ENCODE measurements at places on chromosomes 13 and 19.

DNA sequence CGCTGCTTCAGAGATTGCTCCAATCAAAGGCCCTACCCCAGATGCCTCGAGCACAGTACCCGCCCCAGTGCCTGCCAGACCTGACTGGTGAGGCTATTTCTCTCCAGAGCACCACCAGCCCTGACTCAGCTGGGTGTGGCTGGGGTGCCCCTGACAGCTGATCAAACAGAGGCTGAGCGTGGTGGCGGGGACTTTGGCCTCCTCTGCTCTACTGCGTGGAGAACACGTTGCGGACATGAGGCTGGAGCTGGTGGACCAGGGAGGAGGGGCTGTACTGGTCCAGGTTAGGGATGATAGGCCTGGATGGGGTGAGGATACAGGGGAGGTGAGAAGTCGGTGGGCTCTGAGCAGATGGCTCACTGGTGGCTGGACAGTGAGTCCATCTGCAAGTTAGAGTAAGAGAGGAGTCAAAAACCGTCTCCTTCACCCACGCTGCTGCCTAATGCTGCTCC lies 3.5 kb upstream of the DOCK6 start:
- DNase-seq: no peak

GRCh38 chr19:5191091-5191490 lies 149.5 kb downstream of the PTPRS start:
- DNase-seq: no peak

DNA sequence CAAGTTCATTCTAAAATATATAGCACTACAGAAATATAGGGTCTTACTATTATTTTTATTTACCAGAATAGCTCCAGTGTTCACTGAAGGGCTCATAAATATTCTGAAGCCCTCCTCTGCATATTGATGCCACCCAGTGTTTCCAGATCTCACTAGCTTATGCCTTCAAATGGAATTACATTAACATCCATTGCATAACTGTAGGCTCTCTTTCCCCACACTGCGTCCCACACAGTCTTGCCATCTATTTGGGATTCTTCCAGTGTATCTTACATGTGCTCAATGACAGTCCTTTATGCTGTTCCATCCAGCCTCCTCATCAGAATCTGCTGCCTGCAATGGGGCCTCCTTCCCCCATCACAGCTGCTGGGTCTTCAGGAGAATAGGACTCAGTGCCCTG lies 137.2 kb downstream of the CYSLTR2 start:
- no peak for DNase-seq

GRCh38 chr19:294341-294945 lies 3.2 kb upstream of the PLPP2 start:
- DNase-seq: peak; percentile 16

- no peak for DNase-seq
Measured at GRCh38 chr13:49412749-49413148, 31.1 kb downstream of the CAB39L start.

GRCh38 chr13:80141123-80141849 lies 199.6 kb downstream of the SPRY2 start:
- DNase-seq: peak; percentile 58

DNA sequence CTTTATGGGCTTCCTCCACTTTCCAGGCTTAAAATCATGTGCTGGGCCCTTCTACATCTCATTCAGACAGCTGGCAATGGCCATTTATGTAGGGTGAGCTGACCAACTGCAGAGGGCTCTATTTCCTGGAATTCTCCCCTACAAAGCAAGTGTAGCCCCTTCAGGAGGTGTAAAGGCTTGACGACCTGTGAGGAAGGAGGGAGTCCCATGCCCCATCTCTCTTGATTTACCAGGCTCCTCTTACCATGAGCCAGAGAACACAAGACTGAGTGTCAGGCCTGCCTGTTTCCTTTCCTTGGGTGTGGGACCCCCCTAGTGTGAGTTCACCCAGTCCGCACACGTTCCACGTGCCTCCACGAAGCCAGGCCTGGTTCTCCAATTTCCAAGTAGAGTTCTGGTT lies 16.6 kb downstream of the ZNF536 start:
- no peak for DNase-seq

- peak; percentile 98 for DNase-seq
Measured at GRCh38 chr19:46413262-46414031, at the start of gene CCDC8. CCDC8 (minus strand) TSS chr19:46413564; CDS start chr19:46412810, 754 bp downstream.

GRCh38 chr13:31209172-31209840 lies 9.5 kb downstream of the B3GLCT start:
- DNase-seq: peak; percentile 85

DNA sequence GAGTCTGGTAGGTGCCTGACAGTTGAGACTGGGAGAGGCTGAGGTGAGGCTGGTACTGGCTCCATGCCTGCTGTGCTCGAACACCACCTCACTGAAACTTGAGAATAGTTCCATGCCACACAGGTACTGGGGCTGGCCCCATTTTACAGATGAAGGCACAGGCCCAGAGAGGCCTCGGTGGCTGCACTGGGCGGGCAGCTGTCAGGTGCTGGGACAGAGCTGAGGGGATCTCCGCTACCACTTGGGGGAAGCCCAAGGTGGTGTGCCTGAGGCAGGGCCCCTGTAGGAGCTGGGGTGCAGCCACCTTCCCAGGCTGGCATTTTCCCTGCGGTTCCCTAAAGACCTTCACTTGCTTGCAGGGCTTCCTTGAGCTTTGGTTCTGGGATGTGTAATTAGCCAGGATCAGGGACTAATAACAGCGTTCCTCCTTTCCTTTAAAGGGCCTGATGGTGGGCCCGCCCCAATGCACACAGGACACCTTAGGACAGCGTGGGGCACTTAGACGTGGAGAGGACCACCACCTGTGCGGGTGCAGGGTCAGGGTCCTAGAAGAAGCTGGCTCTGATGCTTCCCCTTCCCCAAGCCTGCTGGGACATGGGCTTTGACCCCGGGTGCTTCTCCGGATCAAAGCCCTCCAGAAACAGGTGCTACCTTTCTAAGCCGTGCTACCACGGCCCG lies 23.6 kb downstream of the CAPN12 start:
- DNase-seq: no peak

GRCh38 chr13:99363949-99364348 lies 56.8 kb upstream of the GPR183 start:
- no peak for DNase-seq

- no peak for DNase-seq
Measured at GRCh38 chr13:114042066-114042815, 68.4 kb upstream of the C13orf46 start.

GRCh38 chr13:103078158-103078557 lies 11.9 kb upstream of the SLC10A2 start:
- DNase-seq: no peak

- DNase-seq: no peak
Measured at GRCh38 chr13:48006396-48006795, 5.3 kb upstream of the SUCLA2 start.

GRCh38 chr19:12865746-12866415 lies 15.4 kb downstream of the DNASE2 start:
- DNase-seq: no peak

DNA sequence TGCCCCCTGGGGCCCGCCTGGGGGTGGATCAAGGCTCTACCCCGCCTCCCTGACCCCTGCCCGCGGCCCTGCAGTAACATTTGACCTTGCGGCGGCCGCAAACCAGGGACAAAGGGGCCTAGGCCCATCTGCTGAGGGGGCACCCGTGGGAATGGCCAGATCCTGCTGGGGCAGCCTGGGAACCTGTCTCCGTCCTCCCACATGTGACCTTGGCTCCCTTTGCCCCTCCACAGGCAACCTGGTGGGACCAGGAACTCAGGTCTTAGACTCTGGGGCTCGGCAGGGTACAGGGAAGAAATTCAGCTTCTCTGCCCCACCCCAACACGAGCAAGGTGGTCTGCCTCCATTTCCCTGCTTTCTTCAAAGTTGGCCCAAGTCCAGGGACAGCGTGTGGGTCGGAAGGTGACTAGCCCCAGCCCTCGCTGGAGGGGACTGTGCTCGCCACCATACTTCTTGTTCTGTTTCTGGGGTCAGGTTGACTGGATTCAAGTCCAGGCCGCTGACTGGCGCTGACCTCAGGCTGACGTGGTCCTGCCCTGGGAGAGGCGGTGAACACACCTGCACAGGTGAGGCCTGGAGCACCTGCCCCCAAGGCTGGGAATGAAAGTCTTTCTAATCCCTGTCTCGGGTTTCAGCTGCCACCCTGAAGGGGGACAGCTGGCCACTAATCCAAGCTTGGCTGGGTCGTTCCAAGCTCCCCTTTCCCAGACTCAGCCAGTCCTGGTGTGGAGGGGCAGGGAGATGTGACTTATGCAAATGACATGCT lies 2.5 kb upstream of the NR2F6 start:
- no peak for DNase-seq

GRCh38 chr13:113532156-113532806 lies 41.8 kb upstream of the DCUN1D2 start:
- DNase-seq: no peak

DNA sequence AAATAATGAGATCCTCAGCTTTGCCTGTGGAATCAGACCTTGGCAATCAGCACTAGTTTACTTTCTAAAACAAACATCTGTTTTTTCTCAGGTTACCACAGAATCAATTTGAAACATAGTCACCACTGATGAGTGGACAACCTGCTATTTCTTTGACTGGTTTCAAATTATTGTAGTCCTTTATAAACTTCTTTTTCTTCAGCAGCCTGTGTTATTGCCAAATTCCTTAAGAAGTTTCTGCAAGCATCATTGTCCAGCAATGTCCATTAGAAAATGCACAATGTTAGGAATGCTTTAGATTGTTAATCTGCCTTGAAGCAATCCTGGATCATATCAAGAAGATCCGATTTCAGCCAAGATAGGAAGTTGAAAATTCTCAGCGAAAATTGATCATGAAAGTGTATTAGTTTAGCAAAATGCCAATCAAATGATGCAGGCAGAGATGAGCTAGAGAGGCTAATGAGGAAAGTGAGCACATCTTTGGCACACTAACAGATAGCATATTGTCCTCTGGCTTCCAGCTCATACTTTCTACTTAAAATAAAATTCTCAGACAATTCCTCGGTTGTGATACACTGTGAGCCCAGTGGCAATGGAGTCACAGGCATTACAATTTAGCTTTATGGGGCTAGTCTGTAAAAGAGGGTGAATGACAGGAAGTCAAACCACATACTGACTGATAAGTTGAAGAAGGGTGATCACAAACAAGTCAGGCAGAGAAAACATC lies 270.6 kb downstream of the SLITRK6 start:
- peak; percentile 78 for DNase-seq

GRCh38 chr13:20395061-20395916 lies 130.4 kb downstream of the CRYL1 start:
- DNase-seq: no peak

GRCh38 chr19:40625406-40626120 lies 24.4 kb downstream of the LTBP4 start:
- DNase-seq: no peak

GRCh38 chr19:36573895-36574720 lies 1.0 kb upstream of the ZNF529 start:
- peak; percentile 17 for DNase-seq

DNA sequence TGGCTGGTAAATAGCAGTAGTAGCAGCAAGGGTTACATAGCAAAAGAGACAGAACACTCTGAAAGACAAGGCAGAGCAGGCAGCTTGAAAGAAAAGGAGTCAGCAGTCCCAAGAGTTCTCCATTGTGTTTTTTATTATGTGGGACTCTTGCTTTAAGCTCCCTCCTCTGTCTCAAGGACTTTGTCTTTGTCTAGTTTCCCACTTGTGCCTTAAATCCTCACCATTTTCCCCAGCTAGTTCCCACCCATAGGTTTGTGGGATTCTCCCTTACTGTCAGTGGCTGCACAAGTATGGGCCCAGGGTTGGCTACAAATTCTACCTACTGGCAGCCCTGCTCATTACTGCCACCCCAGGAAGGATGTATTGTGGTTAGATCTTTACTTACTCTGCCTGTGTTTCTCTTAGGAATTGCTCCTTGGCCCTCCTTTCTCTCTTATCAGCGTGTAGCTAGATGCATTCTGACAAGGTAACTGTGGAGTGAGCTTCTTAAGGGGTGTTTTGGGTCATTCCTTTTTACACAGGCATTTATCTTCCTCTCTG lies 413.4 kb upstream of the PCDH9 start:
- DNase-seq: no peak

- no peak for DNase-seq
Measured at GRCh38 chr13:38970380-38971051, 20.1 kb downstream of the STOML3 start.

DNA sequence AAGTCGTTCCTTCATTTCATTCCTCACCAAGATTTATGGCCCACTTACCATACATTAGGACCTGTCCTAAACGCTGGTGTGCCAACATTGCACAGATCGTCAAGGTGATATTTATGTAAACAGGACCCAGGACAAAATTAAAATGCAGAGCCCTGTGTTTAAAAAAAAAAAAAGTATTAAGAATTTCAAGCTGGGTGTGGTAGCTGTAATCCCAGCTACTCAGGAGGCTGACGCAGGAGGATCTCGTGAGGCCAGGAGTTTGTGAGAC lies 6.5 kb upstream of the ZNF444 start:
- DNase-seq: no peak

DNA sequence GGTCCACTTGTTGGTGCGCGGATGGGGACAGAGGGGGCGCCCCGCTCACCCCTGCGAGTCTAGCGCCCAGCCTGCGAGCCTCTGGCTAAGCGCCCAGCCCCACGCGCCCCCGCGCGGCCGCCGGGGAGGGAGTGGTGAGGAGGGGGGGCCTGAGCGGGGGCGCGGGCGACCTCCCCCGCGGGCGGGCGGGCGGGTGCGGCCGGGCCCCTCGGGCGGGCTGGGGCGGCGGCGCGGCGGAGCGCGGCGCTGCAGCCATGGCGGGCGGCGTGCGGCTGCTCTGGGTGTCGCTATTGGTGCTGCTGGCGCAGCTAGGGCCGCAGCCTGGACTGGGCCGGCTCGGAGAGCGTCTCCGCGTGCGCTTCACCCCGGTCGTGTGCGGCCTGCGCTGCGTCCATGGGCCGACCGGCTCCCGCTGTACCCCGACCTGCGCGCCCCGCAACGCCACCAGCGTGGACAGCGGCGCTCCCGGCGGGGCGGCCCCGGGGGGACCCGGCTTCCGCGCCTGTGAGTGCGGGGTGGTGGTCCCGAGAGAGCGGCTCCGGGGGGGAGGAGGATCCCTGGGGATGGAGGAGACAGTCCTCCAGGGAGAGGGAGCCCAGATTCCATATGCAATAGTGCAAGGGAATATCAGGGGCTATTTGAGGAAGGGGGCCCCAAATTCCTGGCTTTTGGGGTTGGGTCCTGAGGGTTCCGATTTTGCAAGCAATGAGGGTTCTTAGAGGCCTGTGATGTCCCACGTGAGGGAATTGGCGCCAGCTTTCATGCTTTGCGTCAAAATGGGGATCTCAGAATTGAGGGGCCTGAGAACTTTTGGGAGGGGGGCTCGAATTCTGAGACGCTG lies at the start of gene LTBP4:
Gene LTBP4 (plus strand): TSS at position 236 of the 841 bp plus-strand sequence. CDS start 19 bp downstream, at position 255.
- peak; percentile 80 for DNase-seq

- no peak for DNase-seq
Measured at GRCh38 chr19:4361152-4362046, 18.0 kb downstream of the MPND start.

DNA sequence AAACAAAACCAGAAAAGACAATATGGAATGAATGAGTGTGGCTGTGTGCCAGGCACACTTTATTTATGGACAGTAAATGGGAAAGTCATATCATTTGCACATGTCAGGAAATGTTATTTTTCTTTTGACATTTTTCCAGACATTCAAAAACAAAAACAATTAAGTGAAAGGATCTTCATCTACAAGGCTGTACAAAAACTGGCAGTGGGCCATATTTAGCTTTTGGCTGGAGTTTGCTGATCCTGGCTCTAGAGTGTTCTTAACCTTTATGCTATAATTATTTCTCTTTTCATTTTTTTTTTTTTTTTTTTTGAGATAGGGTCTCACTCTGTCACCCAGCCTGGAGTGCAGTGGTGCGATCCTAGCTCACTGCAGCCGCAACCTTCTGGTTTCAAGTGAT lies 6.5 kb upstream of the TNFSF9 start:
- peak; percentile 97 for DNase-seq

Measured in lung (tissue), 17 donors.